ENCODE measurements at places on chromosomes 4 and X. TPM values are rescaled to one million over a fixed set of nuclear protein-coding genes. Genes with fewer than 3 reads are reported as not detected.

The EVC gene
- total RNA-seq: 25.6 TPM

The GC gene
- total RNA-seq: 1.6 TPM

- H3K27ac ChIP-seq: no peak overlapping the region
- H3K36me3 ChIP-seq: no peaks in the 10 kb centered on the region
- no peak for DNase-seq
- peak overlapping the region; percentile 26 for H3K4me3 ChIP-seq
Measured at GRCh38 chr4:107870916-107871786, 46.4 kb downstream of the SGMS2 start.

The TMSB15B gene
- 1.0 TPM for total RNA-seq

The CCNB3 gene
- total RNA-seq: 5.2 TPM

- H3K27ac ChIP-seq: no peak overlapping the region
- peaks cover 11% of the 10 kb centered on the region for H3K4me1 ChIP-seq
- no peaks in the 10 kb centered on the region for H3K36me3 ChIP-seq
- no peak overlapping the region for H3K4me3 ChIP-seq
- H3K27me3 ChIP-seq: no peaks in the 10 kb centered on the region
- DNase-seq: no peak
Measured at GRCh38 chrX:136214551-136214950, 36.6 kb downstream of the MAP7D3 start.

The SYTL4 gene
- total RNA-seq: 7.4 TPM

GRCh38 chr4:155742310-155743015, 16.4 kb upstream of the GUCY1B1 start:
- no peak overlapping the region for H3K4me3 ChIP-seq
- H3K4me1 ChIP-seq: no peaks in the 10 kb centered on the region

GRCh38 chrX:118493016-118493415, 2.6 kb upstream of the DOCK11 start:
- H3K27ac ChIP-seq: no peak overlapping the region
- no peaks in the 10 kb centered on the region for H3K36me3 ChIP-seq
- no peak for DNase-seq
- no peaks in the 10 kb centered on the region for H3K4me1 ChIP-seq
- no peak overlapping the region for H3K4me3 ChIP-seq
- H3K27me3 ChIP-seq: no peaks in the 10 kb centered on the region

The ARMCX5 gene
- 14.7 TPM for total RNA-seq

- H3K27ac ChIP-seq: no peak overlapping the region
- H3K36me3 ChIP-seq: no peaks in the 10 kb centered on the region
- no peak overlapping the region for H3K4me3 ChIP-seq
- no peaks in the 10 kb centered on the region for H3K27me3 ChIP-seq
- no peaks in the 10 kb centered on the region for H3K4me1 ChIP-seq
Measured at GRCh38 chr4:95758001-95758400, 81.9 kb upstream of the PDHA2 start.

The PABPC1L2B gene
- not detected for total RNA-seq

The MAGEC3 gene
- not detected for total RNA-seq

DNA sequence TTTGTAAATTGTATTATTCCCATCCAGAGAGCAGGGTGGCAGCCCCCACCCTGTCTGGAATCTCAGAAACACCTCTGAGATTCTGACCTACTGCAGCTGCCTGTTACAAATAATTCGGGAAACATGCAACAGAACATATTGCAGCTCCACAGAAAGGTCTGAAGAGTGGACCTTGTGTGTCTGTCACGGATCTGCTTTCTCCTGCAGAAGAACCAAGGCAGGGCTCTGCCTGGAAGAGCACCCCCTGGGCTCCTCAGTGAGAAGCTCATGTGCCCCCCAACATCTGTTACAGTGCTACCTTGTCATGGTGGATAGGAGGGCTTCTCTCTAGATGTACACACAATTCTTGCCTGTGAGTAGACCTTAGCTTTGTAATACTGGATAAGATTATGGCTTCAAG, 286.6 kb upstream of the GATB start:
- H3K27me3 ChIP-seq: no peaks in the 10 kb centered on the region
- H3K4me3 ChIP-seq: no peak overlapping the region
- no peak overlapping the region for H3K27ac ChIP-seq
- no peak for DNase-seq
- H3K4me1 ChIP-seq: peaks cover 7% of the 10 kb centered on the region
- no peaks in the 10 kb centered on the region for H3K36me3 ChIP-seq

GRCh38 chr4:7823416-7823824, 116.2 kb downstream of the AFAP1 start:
- H3K4me3 ChIP-seq: no peak overlapping the region
- peak overlapping the region; percentile 44 for H3K27ac ChIP-seq
- no peak for DNase-seq
- H3K27me3 ChIP-seq: no peaks in the 10 kb centered on the region

DNA sequence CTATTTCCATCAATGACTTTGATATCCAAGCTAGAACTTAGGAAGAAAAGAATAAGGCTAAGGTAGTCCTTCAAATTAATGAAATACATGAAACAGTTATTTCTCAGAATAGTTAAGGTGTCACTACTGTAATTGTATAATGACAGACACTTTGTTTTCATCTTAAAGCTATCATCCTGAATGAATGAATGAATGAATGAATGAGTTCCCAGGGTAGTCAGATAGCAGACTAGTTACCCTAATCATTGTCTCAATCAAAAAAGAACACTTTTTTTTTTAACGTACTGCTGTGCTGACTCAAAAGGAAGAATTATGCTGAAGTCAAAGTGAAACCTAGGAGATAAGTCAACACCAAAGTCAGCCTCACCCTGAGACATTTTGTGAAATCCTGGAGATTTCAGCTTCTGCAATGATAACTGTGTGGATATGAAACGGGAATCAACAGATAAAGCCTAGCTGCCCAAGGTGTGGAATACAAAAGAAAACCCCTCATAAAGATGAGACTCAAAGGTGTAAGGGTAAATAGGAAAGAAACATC, 68.3 kb upstream of the CNKSR2 start:
- H3K4me1 ChIP-seq: no peaks in the 10 kb centered on the region
- no peak overlapping the region for H3K27ac ChIP-seq
- no peak overlapping the region for H3K4me3 ChIP-seq
- H3K27me3 ChIP-seq: no peaks in the 10 kb centered on the region
- no peaks in the 10 kb centered on the region for H3K36me3 ChIP-seq

The SMPX gene
- total RNA-seq: not detected

- H3K27me3 ChIP-seq: no peaks in the 10 kb centered on the region
- DNase-seq: no peak
- H3K36me3 ChIP-seq: no peaks in the 10 kb centered on the region
- H3K27ac ChIP-seq: no peak overlapping the region
Measured at GRCh38 chr4:66974665-66975064, 570.6 kb downstream of the CENPC start.

The MAGED2 gene
- 115 TPM for total RNA-seq

Measured in upper lobe of left lung (tissue), 6 donors.